Activated CD4-positive, CD25-positive, alpha-beta regulatory T cell (primary cell): ENCODE measurements at places on chromosomes 2 and 18.

- no peak for DNase-seq
Measured at GRCh38 chr2:203887677-203888076, 20.1 kb downstream of the CTLA4 start.

DNA sequence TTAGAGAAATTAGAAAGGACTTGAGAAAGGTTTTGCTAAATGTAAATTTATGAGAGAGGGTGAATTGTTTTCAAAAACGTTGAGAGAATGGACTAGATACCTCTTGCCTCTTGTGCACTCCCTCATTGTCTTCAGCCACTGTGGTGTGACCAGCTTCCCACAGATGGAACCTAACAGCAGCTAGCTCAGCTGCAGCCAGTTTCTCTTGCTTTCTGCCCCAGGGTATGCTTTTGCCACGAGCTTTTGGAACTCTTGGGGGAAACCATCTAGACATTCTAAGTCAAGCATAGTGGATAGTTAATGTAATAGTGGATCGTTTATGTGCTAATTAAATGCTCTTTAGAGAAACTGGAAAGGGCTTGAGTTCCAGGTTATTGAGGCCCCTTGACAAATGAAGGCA is 288.2 kb downstream of the CTNNA2 start:
- no peak for DNase-seq

DNA sequence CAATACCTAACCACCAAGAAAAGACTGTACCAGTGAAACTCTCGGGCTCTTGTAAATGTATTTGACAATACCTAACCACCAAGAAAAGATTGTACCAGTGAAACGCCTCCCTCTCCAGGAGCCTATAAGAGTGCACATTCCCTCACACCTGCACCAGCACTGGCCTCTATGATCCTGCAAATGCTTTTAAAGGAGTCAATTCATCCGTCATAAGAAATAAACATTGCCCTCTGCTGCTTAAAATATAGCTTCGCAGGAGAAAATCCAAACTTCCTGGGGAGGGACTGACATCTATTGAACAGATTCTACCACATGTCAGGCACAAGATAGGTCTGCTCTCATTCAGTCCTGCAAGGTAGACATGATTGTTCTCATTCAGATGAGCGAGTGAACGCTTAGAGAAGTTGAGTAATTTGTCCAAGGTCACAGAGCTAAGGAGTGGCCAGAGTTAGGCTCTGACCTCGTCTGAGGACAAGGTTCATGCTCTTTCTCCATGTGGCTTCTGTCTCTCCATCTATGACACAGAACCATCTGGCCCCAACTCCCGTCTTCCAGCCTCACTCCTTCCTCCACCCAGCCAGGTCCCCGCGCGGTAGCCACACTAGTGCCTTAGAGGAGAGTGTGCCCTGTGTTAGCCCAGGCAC is 38.7 kb downstream of the MCFD2 start:
- no peak for DNase-seq

GRCh38 chr2:47089083-47089464 is 66.0 kb downstream of the STPG4 start:
- no peak for DNase-seq

- no peak for DNase-seq
Measured at GRCh38 chr18:22172594-22173049, 3.2 kb downstream of the GATA6 start.

DNA sequence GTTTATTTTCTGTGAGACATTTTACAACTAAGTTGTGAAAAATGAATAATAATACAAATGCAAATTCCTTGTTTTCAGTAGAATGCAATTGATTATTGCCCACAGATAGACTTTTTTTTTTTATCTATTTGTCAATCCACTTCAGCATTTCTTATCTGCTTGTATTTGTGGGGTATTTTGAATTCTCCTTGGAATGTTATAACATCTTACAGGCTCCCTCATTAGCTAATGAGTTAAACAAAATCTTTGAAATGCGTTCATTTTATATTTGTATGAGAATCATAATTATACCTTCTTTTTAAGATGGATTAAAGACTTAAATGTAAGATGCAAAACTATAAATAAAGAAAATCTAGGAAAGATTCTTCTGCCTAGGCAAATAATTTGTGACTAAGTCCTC is 114.2 kb downstream of the CALCRL start:
- DNase-seq, result no peak

GRCh38 chr2:37322368-37322767 is 2.3 kb downstream of the PRKD3 start:
- no peak for DNase-seq

DNA sequence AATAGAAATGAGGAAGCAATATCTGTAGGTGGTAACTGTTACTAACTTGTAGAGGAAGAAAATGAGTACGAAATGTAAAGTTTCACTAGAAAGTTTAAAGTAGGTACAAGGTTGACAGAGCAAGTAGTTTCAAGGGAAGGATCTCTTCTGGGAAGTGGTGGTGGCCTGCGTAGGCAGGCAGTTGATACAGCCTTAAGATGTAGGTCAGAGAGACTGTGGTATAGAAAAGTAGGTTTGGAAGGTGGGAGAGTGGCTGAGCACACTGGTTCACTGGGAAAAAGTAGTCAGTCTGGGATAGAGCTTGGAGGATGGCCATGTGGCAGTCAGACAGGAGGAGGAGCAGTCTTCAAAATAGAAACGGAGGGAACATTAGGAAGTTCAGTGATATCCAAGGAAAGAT is 23.5 kb downstream of the KDM3A start:
- no peak for DNase-seq

DNA sequence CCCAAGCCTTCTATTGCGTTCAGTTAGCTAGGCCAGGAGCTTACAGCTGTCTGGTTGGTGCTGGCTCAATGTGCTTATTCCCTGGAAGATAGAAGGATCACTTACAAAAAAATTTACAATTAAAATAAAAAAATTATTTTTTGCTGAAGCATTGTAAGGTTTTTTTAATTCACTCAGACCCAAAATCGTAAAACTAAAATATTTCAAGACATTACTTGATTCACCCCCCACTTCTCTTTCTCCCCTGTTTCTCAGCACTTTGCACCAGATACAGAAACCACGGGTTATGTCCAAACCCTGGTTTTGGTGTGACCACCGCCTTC is 911 bp upstream of the PTPRM start:
- DNase-seq, result no peak

- DNase-seq, result no peak
Measured at GRCh38 chr18:61954096-61954746, 61.4 kb upstream of the RNF152 start.

- DNase-seq, result no peak
Measured at GRCh38 chr2:235320326-235320725, 173.5 kb upstream of the AGAP1 start.

- no peak for DNase-seq
Measured at GRCh38 chr18:9148203-9148552, 11.6 kb downstream of the ANKRD12 start.

DNA sequence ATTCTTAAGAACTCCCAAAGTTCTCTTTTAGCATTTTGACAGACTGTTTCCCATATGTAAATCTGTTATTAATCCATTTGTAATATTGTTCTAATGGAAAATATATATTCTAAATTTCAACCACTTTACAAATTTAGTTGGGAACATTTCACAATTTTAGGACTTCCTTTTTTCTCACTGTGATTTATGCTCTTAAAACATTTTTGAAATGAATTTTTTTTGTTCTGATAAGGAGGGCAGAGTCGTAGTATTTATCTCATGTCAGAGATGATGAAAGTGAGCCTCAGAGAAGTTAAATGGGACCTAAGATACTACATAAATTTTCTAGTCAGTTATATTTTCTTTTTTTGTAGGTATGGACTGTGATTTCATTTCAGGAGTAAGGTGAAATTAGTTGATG is 26.6 kb downstream of the RASGRP3 start:
- DNase-seq, result no peak

GRCh38 chr18:62844850-62845643 is 129.7 kb downstream of the PHLPP1 start:
- DNase-seq, result peak; percentile 13

DNA sequence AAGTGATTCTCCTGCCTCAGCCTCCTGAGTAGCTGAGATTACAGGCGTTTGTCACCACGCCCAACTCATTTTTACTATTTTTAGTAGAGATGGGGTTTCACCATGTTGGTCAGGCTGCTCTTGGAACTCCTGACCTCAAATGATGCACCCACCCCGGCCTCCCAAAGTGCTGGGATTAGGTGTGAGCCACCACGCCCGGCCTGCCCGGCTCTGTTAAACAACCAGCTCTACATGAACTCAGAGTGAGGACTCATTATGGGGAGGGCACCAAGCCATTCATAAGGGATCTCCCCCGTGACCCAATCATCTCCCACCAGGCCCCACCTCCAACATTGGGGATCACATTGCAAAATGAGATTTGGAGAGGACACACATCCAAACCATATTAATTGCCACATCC is 8.8 kb downstream of the ATIC start:
- DNase-seq, result no peak

DNA sequence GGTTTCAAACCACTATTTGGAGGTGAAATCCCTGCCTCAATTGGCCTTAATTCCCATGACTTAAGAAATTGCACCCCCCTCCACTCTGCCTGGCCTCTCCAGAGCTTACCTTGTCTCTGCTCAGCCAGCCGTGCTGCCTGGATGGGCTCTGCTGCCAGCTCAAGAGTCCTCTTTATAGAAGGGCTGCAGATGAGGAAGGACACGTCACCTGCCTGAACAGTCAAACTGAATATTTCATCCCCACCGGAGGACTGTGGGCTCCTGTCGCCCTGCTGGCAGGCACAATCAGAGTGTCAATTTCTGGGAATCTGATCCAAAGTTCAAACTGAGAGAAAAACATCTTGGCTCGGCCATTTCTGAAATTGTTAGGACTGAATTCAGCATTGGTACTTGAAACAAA is at the start of gene OTOS:
OTOS (minus strand) TSS at position 148 of the 400 bp plus-strand sequence. CDS start 332 bp downstream, outside the sequence.
- DNase-seq, result no peak

DNA sequence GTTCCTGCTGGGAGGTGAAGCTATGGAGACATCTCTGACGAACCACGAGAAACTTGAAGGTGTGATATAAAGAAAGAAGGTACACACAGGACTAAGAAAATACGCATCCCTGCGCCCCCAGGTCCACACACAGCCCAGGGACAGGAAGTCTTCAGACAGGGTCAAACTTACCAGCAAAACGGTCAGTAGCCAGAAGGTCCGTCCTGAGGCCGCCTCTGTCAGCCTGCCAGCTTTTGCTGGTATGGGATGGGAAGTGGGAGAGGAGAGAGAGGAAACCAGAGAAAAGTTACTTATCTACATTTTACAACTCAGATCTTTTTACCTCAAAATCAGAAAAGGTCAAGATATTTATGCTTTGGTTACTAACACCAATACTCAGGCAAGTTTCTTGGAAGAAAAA is 47.2 kb downstream of the HDLBP start:
- no peak for DNase-seq

GRCh38 chr2:104871649-104871971 is 17.7 kb downstream of the POU3F3 start:
- no peak for DNase-seq

DNA sequence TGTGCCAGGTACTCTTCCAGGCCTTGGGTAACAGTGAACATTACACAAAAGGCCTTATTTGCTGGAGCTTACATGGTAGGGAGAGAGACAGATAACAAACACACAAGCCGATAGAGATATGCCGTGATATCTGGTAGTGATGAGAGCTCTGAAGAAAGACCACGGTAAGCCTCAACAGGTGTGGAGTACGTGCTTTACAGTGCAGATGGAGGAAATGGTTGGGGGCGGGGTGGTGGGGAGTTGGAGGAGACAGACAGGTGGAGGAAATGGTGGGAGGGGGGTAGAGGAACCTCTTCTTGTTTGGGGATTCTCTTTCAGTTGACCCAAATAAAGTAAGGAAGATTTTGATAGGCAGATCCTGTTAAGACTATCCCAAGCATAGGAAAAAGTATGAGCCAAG is 141.1 kb upstream of the ALPP start:
- no peak for DNase-seq

GRCh38 chr18:9828506-9829396 is 57.0 kb upstream of the TXNDC2 start:
- no peak for DNase-seq

GRCh38 chr2:102366406-102367112 is 11.0 kb downstream of the IL18R1 start:
- no peak for DNase-seq

GRCh38 chr2:219220652-219221402 is 2.1 kb upstream of the ABCB6 start:
- DNase-seq, result no peak

DNA sequence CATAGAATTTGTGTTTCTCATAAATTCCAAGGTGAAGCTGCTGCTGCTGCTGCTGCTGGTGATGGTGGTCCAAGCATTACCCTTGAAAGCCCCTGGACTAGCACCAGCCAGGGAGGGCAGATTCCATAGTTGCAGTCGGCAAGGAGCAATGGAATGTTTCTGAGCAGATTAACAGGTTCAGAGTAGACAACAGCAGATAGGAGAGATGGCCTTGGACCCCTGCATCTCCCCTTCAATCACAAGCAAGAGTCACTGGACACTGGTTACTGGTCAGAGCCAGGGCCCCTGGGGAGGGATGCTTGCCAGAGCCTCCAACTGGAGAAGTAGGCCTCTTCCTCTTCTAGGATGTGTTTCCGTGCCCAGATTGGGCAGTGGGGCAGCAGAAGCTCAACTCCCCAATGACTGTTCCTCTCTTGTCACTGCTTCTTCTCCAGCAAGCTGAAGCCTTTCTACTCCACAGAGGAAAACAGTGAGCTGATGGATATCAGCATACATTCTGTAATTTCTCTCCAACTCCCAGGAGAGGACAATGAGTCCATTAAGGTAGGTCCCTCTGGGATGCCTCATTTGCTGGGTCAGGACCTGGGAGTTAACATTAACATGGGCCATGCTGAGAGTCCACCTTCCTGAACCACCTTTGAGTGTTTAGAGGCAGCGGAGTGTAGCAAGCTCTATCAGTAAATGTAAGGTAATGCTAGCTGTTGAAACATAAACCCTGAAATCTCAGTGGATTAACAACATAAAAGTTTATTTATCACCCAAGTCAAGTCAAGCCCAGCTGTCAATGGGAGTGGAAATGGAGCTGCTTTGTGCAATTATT is 35.3 kb downstream of the MROH2A start:
- no peak for DNase-seq

DNA sequence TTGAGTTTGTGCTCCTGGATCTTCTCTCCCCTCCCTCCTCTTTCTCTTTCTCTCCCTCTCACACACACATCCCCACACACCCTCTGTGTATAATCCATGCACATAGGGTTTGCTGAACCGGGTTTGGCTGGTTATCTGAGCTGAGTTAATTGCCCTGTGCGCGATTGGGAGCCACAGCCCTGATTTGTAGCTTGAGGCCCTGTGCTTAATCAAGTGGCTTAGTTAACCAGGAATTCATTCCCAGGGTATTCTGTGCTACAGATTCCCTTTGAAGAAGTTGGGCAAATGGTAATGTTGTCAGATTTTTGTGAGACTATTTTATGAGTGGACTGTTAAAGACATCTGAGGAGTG is 6.2 kb downstream of the PARD3B start:
- no peak for DNase-seq
